Daoy (cell line): ENCODE measurements at places on chromosomes 5 and 9.

- no peak for DNase-seq
Observed at GRCh38 chr9:111180811-111181210, 142.5 kb upstream of the LPAR1 start.

GRCh38 chr9:135818718-135819475 lies 88.4 kb downstream of the CAMSAP1 start:
- no peak for DNase-seq

- no peak for DNase-seq
Observed at GRCh38 chr5:38830521-38831051, 15.2 kb upstream of the OSMR start.

GRCh38 chr9:91786132-91786896 lies 163.7 kb downstream of the ROR2 start:
- no peak for DNase-seq

- peak; percentile 81 for DNase-seq
Observed at GRCh38 chr9:4489919-4490704, at the start of gene SLC1A1. Gene SLC1A1, plus strand, starts transcription at chr9:4490468. Its CDS starts 212 bp downstream, at chr9:4490680.

- DNase-seq: peak; percentile 78
Observed at GRCh38 chr5:157290156-157290980, 24.4 kb downstream of the CYFIP2 start.

DNA sequence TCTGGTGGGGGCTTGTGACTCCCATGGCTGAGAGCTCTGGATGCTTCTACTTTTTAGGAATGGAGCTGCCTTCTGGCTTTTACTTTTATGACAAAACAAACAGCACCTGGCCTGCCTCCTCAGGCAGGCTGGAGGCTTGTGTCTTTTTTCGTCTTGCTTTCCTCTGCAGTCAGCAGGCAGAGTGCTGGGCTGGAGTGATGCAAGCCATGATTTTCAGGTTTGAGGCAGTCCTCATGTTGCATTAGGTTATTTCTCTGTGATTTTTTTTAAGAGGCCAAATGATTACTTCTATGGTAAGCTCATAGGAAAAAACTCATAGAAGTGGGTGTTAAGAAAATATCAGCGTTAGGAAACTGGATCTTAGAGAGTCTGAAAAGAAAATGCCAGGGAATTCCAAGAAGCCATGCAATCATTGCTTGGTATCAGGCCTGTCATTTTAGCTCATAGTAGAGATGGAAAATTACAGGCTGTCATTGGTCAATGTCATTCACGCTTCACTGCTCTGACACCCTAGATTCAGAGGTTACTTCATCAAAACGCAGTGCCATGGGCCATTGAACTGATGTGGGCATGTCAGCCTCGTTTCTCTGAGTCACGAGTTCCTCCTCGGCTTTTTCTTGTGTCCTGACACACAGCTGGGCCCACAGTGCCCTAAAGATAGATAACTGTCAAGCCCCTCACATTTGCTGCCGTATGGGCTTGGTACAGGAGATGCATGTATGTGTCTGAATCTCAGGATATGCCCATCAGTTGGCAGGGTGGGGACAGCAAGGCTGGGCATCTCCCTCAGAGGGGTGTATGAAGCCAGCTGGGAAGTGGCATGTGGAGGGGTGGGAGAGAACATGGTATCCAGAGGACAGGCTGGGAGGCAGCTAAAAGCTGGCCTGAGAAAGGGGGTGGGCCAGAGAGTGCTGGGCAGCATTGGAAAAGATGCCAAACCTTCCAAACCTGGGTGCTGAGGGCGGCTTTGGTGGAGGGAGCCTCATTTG lies 151.8 kb downstream of the HSPA4 start:
- no peak for DNase-seq

GRCh38 chr5:76393035-76393680 lies 9.9 kb upstream of the IQGAP2 start:
- no peak for DNase-seq

GRCh38 chr9:9112001-9112720 lies 1312.6 kb upstream of the DMAC1 start:
- no peak for DNase-seq

GRCh38 chr9:23669776-23670175 lies 156.3 kb downstream of the ELAVL2 start:
- DNase-seq: no peak

DNA sequence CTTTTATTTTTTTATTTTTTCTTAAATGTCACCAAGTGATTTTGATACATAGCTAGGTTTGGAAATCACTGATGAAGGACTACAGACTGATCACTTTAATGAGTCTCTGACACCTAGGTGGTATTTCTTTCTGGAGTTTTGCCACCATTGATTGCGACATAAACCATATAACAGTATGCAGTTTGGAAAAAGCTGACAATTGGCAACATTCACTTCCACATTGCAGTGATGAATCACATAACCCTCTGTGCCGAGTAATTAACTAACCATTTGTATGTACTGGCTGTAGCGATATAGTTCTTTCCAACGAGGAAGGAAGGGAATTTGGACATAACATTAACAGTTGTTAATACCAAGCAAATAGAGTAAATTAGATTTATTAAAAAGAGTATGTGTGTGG lies 222.9 kb upstream of the EFNA5 start:
- DNase-seq: peak; percentile 63

- DNase-seq: peak; percentile 98
Observed at GRCh38 chr5:74316064-74316603, 324.4 kb downstream of the ENC1 start.

DNA sequence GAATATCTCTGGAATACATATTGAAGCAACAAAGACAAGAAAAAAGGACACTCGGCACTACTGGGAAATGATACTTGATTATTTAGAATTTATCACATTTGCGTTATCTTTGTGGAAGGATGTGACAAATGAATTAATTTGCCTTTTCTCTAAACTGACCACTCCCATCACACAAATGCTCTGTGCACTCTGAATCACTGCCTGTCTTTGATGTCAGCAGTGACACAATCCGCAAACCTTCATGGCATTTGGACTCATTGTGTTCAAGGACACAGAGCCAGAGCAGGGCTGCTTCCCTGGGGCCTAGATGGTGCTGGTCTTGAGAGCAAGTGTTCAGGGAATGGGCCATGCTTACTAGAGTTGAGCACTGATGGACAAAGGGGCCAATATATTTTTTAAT lies 4.9 kb upstream of the KIF4B start:
- peak; percentile 63 for DNase-seq

DNA sequence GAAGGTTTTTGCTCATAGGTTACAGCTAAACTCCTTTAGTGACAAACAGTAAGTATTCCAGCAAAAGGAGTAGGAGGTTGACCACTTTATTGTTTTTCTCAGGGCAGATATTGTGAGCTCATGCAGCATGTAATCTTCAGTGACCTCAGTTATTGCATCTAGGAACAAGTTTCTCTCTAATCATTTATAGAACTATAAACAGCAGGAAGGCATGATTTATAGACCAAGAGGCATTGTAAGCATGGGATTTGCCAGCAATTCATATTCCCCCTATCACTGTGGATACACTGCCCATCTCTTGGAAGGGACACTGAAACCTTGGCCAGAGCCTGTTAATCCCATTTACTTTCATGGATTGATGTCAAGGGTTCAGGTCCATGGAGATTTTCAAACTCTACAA lies 15.4 kb upstream of the FAM170A start:
- DNase-seq: no peak

GRCh38 chr5:158369241-158369640 lies 510.3 kb upstream of the CLINT1 start:
- DNase-seq: no peak

- DNase-seq: peak; percentile 98
Observed at GRCh38 chr5:143244000-143244736, 159.3 kb downstream of the NR3C1 start.

- no peak for DNase-seq
Observed at GRCh38 chr5:130520211-130520610, 615.9 kb downstream of the CHSY3 start.

DNA sequence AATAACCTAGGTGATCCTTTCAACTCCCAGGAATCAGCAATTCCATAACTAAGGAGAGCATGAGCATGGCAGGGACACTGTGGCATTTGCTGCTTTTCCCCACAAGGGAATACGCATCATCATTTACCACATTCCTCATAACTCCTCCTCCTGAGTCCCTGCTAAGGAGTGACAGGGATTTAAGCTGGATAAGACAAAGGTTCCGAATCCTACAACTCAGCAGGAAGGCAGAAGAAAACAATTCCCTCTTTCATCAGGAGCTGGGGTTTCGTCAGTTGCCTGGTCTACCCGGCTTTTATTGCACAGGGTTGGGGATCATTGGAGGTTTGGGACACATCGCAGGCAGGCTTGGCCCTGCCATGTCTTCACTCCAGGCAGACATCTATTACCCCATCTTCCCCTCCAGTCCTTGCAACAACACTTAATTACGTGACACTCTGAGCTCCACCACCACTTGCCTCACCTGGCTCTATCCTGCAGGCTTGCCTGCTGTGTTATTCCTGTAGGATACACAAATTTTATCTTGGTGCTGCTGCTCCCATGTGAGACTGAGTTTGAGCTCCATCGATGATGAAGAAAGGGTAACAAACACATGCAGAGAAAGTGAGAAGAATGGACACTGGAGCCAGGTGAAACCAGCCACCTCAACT lies 563.0 kb upstream of the KLF4 start:
- DNase-seq: no peak

DNA sequence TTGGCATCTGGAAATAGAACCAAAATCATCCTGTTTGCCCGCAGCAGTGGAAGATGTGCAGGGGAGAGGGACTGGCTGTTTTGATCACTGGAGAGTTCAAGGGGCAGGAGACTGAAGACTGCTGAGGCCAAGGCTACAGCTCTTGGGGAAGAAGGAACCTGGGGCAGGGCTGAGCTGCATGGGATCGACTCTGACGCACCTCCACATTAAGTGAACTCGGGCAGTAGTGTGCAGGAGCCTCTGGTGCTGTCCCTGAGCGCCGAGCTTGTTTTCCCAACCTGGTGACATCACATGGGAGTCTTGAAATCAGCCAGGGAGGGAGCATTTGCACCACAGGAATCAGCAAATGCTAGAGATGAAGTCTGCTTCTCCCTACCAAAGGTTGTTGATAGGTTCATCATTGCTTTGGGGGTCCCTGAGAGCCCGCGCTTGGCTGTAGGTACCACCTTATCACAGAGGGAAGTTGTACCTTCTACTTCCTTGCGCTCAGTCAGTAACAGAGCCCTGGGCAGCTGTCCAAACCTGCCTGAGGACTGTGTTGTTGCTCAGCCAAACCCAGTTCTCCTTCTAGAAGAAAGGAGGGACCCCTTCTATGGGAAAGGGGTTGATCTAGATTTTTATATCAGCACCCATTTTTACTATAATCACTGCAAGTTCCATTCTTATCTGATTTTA lies 52.3 kb upstream of the CTSL start:
- no peak for DNase-seq

DNA sequence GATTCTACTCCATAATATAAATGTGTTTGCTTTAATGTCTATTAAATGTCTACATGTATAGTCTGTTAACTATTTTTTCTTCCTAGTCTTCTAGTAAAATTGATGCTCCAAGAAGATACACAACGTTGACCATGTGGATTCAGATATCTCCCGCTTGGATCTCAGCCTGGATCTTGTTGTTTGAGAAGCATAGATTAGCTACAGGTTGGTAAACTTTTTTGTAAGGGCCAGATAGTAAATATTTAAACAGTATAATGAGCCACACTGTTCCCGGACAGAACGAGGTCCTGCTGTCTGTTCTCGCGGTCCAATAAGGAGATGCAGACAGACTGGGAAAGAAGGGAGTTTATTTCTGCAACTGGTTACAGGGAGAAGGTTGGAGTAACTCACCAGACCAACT lies 86.2 kb upstream of the IL12B start:
- no peak for DNase-seq

GRCh38 chr9:107698779-107699178 lies 209.2 kb upstream of the KLF4 start:
- no peak for DNase-seq

- DNase-seq: peak; percentile 45
Observed at GRCh38 chr5:126865299-126865698, 88.4 kb downstream of the LMNB1 start.

DNA sequence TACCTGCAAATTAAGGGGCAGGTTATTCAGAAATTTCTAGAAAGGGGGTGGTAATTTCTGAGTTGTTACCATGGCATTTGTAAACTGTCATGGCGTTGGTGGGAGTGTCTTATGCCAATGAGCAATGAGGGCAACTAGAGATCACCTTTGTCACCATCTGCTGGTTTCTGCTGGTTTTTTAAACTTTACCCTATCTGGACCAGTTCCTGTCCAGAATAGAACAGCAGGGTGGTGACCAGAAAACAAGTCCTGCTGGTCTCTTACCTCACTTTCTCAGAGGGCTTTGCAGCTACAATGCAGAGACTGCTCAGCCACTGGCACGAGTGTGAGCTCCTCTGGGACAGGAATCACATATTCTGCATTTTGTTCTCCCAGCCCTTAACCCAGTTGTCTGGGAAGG lies 51.4 kb downstream of the FAM114A2 start:
- DNase-seq: no peak

DNA sequence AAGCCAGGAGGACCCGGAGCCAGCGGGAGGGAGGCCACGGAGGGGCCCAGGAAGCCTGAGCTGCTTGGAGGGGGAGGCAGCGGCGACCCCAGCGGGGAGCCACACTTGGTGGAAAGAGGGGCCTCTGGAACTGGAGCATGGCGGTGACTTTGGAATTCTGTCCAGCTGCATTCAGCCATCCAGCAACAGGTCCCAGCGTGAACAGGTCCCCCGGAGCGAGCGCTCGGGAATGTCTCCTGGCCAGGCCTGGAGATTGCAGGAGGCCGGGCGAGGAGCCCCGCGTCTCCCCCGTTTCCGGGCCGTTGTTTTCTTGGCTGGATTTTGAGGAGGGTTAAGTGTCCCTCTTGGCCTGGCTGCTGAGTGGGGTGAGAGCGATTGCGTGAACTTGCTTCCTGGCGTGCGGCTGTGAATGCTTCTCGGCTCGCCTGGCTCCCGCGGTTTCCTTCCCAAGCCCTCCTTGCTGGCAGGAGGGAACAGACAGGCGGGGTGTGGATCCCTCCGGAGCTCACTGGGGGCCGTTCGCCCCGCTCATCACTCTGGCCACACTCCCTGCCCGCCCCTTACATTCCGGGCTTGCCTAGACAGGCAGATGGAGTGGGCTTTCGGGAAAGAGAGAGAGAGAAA lies 125.3 kb upstream of the IRX4 start:
- DNase-seq: peak; percentile 50

GRCh38 chr9:75142202-75142601 lies 53.9 kb downstream of the OSTF1 start:
- DNase-seq: no peak

DNA sequence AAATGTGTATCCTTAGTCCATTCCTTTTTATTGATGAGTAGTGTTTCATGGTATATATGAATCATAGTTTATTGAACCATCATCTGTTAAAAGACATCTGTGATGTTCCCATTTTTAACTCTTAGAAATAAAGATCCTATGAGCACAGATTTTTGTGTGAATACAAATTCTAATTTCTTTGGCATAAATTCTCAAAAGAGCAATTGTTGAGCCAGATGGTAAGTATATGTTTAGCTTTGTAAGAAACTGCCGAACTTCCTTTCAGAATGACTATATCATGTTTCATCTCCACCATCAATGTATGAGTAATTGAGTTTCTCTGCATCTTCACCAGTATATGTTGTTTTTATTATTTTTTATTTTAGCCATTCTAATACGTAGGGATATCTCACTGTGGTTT lies 526.4 kb downstream of the CDH10 start:
- no peak for DNase-seq

DNA sequence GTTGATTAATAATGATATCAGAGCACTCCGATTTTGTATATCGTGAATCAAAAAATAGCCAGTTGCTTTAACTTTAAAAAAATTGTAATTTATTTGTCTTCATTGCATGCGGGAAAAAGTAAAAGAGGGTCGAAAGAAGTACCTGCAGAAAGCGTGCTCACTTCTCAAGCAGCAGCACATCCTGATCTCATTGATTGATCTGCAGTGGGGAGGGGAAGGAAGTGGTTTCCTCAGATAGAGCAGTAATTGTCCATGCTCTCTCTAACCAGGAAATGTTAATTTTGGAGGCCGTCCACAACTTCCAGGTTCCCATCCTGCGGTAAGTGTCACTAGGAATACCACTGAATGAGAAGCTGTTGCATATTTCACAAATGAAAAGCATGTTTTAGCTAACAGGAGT lies 63.2 kb downstream of the SYK start:
- no peak for DNase-seq
